ENCODE measurements at places on chromosomes 16 and 17.

- DNase-seq: no peak
These were observed 18.1 kb downstream of the PIPOX start for GRCh38 chr17:29061036-29061435.

DNA sequence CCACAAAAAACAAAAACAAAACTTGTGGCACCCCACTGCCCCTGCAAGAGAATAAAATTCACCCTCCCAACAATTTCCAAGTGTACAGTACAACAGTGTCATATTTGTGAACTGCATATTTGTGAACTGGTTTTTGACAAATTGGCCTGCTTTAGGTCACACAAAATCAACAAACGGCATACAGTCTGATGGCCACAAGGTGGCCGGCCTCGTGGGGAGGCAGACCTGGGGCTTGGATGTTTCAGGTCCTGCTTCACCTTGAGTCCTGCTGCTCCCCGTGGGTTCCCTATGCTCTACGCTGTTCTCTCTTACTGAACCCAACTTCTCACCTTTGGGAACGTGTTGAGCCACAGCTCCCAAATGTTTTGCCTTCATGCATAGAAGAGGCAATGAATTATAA lies 102.2 kb downstream of the CDK5R1 start:
- no peak for DNase-seq

DNA sequence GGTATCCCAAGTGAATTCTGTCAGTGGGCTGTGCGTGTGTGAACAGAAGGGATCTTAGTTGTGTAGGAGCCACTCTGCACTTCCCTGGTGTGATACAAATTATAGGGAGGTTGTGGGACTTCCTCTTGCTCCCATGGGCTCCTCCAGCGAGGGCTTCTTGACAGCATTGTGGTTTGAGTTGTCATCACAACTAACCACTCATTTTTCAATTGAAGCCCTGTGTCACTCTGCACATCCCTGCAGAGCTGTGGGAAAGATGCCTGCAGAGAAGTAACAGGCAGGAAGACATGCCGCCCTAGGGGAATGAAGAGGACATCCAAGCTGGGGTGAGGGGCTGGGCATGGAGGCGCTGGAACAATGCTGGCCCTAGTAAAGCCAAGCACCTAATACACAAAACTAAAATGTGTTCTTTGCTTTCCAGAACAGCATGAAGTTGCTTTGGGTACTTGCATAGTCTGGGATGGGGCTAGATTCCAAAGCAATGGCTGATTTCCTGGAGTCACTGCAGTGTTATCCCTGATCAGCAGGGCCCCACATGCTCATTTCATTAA lies 692.5 kb downstream of the TOX3 start:
- no peak for DNase-seq

- no peak for DNase-seq
These were observed 7.3 kb downstream of the C16orf54 start for GRCh38 chr16:29738514-29738913.

- no peak for DNase-seq
These were observed 19.1 kb upstream of the ZNF594 start for GRCh38 chr17:5210614-5211252.

DNA sequence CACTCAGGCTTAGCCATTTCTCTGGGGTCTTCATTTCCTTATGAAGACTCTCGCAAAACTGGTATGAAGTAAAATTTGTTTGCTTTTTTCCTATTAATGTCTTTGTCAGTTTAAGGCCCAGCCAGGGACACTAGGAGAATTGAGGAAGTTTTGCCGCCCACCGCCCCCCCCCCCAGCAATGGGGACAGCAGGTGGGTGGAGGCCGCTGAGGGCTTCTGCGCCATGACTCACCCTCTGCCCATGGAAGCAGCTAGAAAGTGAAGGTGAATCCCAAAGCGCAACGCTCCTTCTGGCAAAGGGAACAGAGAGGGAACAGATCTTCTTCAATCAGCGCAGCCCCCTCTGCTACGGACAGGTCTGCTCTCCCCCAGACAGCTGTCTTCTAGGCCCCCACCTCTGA lies 49.7 kb downstream of the MARF1 start:
- no peak for DNase-seq

- no peak for DNase-seq
These were observed 186.5 kb downstream of the LGALS9B start for GRCh38 chr17:20280851-20281250.

DNA sequence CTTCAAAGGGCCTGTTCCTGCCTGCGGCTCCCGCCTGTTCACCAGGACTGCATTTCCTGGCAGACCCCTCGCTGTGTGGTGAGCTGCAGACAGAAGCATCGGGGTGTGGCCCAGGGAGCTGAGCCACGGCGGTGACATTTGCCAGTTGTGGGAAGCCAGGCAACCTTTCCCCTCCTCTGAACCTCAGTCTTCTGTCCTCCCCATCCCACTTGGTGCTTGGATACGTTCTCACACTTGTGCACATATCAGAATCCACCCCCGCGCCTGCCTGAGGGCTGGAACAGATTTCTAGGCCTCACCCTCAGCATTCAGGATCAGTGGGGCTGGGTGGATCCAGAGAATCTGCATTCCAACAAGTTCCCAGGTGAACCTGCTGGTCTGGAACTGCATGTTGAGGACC lies 63.5 kb downstream of the CRISPLD2 start:
- no peak for DNase-seq

GRCh38 chr17:72898725-72899124 lies 193.8 kb downstream of the SLC39A11 start:
- no peak for DNase-seq

GRCh38 chr16:67443265-67443664 lies 12.3 kb downstream of the HSD11B2 start:
- DNase-seq: no peak

- no peak for DNase-seq
These were observed 335.3 kb downstream of the SOX9 start for GRCh38 chr17:72456075-72456474.

DNA sequence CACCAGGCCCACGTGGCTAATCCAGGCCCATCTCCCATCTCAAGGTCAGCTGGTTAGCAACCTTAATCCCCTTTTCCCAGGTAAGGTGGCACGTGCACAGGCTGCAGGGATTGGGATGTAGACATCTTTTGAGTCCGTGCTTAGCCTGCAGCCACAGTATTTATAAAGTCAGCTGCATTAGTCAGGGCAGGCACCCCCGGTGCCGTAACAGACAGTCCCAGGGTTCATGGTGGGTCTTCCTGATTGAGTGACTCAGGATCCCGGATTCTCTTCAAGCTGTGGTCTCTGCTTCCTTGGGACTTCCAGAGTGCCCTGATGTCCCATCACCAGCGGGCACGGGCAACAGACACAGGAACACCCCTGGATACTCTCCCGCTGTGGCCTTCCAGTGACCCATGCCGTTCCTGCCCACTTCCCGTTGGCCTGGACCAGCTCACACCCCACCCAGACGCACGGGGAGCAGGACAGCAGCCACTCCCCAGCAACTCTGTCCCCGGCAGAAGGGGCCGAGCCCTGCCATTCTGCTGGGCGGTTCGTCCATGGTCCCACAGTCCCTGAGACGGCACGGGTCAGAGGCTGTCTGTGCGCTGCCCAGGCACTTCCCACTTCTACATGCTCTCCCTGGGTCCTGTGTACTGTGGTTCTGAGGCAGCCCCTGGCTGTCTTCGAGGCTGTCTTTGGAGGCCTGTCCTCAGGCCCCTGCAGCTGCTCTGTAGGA lies 248.6 kb upstream of the GSE1 start:
- no peak for DNase-seq

All from NCI-H2029 treated with DMSO at 0.1 percent for 48 hours (cell line).